Endothelial cell (in vitro differentiated cells): ENCODE measurements at places on chromosomes 1 and 21. TPM values are rescaled to one million over a fixed set of nuclear protein-coding genes. Genes with fewer than 3 reads are reported as not detected.
A peak's percentile ranks its signal among the peaks of the same experiment; 100 is the strongest.

DNA sequence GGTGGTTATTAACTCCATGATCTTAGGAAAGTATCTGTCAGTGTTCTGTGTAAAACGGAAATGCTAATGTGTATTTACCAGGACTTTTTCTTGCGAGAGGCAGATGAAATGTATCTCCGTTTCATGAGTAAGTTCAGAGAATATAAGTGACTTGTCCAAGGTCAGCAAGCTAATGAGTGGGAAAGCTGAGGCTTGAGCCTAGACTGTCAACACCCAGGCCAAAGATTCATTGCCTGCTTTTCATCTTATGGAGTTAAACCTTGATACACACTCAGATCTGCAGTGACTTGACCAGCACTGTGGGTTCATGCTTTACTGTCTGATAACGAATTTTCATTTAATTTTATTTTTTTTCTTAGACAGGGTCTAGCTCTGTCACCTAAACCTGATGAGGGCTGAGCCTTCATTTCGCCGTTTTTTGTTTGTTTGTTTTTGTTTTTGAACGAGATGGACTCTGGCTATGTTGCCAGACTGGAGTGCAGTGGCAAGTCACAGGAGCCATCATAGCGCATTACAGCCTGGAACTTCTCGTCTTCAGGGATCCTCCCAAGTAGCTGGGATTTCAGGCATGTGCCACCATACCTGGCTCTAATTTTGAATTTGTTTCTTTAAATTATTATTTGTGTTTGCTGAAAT is 918 bp upstream of the JTB start:
- H3K36me3 ChIP-seq = peaks cover 47% of the 10 kb centered on the region
- peak overlapping the region; percentile 78 for H3K27ac ChIP-seq
- no peak for DNase-seq
- peaks cover 61% of the 10 kb centered on the region for H3K4me1 ChIP-seq
- H3K27me3 ChIP-seq = peaks cover 5% of the 10 kb centered on the region

DNA sequence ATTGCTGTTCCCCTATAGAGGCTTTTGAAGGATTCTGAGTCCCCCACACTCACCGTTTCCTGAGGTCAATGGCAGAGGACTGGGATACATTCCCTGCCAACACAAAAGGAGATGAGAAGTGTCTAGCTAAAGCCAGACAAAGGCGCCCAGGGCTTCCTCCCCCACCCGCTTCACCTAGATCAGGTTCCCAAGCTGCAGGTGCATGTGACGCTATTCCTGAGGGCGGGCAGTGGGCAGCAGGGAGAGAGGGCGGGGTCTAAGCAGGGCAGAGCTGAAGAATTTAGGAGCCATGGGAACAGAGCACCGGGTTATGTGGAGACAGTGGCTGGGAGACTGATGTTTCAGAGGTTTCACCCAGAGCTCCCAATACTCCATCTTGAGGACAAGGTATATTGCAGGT is 6.0 kb upstream of the ARHGEF2 start:
- DNase-seq = no peak
- H3K36me3 ChIP-seq = peaks cover 4% of the 10 kb centered on the region
- H3K4me1 ChIP-seq = peaks cover 55% of the 10 kb centered on the region
- H3K27ac ChIP-seq = no peak overlapping the region
- H3K27me3 ChIP-seq = peaks cover 7% of the 10 kb centered on the region
- H3K4me3 ChIP-seq = no peak overlapping the region

GRCh38 chr1:238960071-238960470 is 426.3 kb upstream of the CHRM3 start:
- DNase-seq = no peak
- no peak overlapping the region for H3K4me3 ChIP-seq
- H3K36me3 ChIP-seq = no peaks in the 10 kb centered on the region
- no peaks in the 10 kb centered on the region for H3K4me1 ChIP-seq

DNA sequence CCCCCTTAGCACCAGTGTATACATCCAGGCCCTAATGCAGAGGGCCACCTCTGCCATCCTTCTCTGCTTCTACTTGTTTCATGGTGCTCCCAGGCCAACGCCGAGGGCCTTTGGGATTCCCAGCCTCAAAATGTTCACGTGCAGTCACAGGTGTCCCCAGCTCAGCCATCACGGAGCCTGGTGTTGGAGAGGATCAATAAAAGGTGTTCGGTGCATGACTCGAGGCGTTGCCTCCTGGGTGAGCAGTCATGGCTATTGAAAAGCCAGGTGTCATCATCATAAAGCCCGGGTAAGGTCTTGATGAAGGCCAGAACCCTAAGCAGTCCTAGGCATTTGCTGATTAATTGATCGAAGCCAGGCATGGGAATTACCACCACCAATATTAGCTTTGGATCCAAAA is 76.1 kb downstream of the ABCA4 start:
- peak overlapping the region; percentile 96 for H3K27ac ChIP-seq
- no peaks in the 10 kb centered on the region for H3K27me3 ChIP-seq
- peaks cover 68% of the 10 kb centered on the region for H3K4me1 ChIP-seq
- H3K36me3 ChIP-seq = peaks cover 24% of the 10 kb centered on the region
- H3K4me3 ChIP-seq = no peak overlapping the region

- no peak overlapping the region for H3K27ac ChIP-seq
- peak overlapping the region; percentile 81 for H3K4me3 ChIP-seq
- no peaks in the 10 kb centered on the region for H3K36me3 ChIP-seq
- peaks cover 42% of the 10 kb centered on the region for H3K4me1 ChIP-seq
Observed at GRCh38 chr1:217137210-217137881, 414.1 kb upstream of the ESRRG start.

The VCAM1 gene
- not detected for total RNA-seq

The ST7L gene
- 14.3 TPM for total RNA-seq

The CYP2J2 gene
- 0.64 TPM for total RNA-seq

The SMPDL3B gene
- 3.3 TPM for total RNA-seq

The TMEM51 gene
- total RNA-seq = 23.5 TPM

The FAM110D gene
- total RNA-seq = 13.5 TPM

The TAS1R1 gene
- total RNA-seq = not detected
